ENCODE measurements at places on chromosomes 16 and 17.

DNA sequence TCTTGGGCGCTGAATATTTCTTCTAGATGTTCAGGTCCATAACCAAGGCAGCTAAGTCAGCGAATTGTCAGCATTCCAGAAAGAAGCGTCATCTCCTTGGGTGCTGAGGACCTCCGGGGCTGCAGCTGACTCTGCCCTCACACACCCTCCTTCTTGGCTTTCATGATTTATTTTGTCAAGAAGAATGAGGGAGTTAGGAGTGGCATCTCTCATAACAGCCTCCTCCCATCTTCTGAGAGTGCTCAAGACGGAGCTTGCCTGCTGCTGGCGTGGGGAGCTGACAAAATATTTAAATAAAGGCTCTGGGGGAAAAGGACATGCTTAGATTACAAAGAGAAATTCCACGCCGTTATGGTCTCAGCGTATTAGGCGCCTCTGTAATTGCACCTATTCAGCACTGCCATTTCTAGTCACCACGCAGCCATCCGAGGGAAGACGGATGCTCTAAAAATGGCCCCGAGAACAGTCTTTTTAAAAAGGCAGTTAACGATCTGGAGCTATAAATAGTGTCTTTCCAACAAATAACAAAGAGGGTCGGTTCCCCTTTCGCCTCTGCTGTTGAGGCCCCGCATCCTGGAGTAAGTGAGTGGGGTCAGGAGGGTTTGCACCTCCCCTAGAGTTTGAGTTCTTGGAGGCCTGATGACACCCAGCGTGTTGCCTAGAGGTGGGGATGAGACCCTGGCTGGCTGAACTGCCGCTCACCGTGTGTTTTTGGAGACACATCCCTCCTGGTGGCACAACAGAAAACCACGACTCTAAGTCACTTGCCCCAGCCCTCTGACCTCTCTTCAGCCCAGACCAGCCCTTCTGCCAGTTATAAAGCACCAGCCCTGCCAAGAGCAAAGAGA is 187.0 kb downstream of the CCDC182 start:
- no peak for DNase-seq

GRCh38 chr16:67853670-67854069 is 6.2 kb upstream of the CENPT start:
- DNase-seq: no peak

DNA sequence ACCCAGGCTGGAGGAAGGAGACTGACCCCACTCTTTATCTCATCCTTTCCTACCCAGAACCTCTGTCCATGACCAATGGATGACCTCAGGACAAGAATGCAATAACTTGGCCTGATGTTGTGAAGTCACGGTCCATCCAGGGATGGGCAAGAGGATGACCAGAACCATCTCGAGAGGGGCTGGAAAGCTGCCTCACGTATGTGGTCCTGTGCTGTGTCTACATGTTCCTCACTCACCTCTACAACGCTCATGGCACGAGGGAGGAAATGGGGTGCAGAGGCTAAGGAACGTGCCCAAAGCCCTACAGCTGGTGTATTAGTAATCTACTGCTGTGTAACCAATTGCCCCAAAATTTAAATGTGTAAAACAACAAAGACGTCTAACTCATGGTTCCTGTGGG is 7.3 kb upstream of the KCTD5 start:
- DNase-seq: no peak

GRCh38 chr17:50697663-50698272 is 9.9 kb downstream of the ANKRD40 start:
- no peak for DNase-seq

- peak; percentile 56 for DNase-seq
Measured at GRCh38 chr16:56848955-56849689, 15.9 kb upstream of the SLC12A3 start.

- DNase-seq: no peak
Measured at GRCh38 chr17:31425282-31426040, 34.0 kb downstream of the RAB11FIP4 start.

DNA sequence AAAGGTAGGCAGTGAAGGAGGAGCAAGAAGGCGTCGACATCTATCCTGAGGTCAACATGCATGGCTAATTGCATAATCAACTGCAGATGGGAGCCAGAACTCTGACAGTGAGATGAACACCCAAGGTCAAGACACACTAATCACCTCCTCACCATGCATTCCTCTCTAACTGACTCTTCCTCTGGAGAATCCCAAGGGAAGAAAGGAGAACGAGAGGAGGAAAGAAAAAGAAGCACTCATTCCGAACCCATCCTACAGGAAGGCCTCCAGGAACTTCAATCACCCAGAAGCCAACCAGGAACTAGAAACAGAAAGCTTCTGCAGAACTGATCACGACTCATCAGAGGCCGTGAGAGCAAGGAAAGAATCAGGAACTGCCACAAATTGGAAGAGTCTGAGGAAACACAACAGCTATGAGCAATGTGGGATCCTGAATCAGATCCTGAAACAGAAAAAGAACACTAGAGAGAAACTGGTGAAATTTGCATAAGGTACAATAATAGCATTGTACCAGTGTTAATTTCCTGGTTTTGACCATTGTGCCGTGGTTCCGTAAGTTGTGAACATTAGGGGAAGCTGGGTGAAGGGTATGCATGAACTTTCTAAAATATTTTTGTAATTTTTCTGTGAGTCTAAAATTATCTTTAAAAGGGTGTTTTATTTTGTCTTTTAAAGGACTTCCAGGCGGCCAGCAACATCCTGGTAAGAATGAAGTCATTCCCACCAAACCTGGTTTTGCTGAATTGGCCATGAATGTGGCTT is 10.0 kb upstream of the BEAN1 start:
- peak; percentile 70 for DNase-seq

- peak; percentile 12 for DNase-seq
Measured at GRCh38 chr16:46573008-46573833, 48.0 kb downstream of the SHCBP1 start.

DNA sequence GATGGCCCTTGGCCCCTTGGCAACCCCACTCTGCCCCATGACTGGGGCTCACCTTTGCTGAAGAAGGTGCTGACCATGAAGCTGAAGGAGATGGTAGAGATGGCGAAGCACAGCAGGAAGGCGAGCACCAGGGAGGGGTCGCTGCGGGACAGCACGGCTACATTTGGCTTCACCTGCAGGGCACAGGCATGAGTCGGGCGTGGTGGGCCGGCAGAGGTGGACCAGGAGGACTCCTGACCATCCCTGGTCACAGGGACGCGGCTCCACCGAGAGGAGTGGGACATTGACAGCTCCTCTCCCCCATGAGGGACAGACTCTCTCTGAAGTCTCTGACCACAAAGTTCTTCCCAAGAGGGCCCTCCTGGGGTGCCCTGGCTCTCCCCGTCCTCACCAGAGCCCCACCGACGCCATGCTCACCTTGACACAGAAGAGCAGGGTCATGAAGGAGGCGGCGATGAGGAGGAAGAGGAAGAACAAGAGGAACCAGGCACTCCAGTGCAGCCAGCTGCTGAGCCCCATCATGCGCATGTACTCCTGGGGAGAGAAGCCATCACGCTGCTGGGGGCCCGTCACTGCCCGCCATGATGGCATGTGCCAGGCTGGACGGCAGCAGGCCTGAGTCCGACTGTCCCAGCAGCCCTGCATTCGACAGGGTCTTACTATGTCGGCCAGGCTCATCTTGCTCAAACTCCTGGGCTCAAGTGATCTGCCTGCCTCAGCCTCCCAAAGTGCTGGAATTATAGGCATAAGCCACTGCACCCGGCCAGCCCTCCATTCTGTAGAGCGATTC is 23.1 kb downstream of the ABCA3 start:
- DNase-seq: no peak

- DNase-seq: no peak
Measured at GRCh38 chr17:64491034-64491860, 5.6 kb downstream of the POLG2 start.

- DNase-seq: no peak
Measured at GRCh38 chr16:14672403-14672971, 21.6 kb downstream of the PLA2G10 start.

DNA sequence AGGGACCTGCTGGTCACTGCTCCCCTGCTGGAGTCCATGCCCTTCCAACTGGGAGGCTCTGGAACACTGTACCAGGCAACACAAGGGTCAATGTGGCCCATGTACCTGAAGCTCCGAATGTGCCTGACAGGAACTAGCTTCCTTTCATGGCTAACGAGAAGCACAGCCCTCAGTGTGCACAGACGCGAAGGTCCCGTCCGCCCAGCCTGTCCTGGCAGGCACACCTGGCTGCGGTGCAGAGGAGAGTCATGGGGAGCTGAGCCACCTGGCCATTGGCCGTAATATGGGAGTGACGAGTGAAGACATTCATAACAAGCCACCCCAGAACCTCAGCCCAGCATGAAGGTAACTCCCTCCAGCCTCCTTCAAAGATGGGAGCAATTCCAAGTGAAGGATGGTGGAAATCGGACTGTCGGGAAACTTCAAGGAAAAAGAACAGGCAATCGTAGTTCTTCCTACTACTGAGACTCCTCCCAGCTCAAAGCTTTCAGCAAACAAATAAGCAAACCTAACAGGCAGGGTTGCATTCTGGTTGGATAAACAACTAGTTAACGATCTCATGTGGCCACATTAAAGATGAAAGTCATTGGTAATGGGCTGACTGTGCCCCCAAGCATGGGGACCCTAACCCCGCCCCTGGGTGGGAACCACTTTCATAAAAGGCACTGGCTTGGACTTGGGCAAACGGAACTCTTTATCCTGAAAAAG is 13.2 kb downstream of the TMEM11 start:
- no peak for DNase-seq

DNA sequence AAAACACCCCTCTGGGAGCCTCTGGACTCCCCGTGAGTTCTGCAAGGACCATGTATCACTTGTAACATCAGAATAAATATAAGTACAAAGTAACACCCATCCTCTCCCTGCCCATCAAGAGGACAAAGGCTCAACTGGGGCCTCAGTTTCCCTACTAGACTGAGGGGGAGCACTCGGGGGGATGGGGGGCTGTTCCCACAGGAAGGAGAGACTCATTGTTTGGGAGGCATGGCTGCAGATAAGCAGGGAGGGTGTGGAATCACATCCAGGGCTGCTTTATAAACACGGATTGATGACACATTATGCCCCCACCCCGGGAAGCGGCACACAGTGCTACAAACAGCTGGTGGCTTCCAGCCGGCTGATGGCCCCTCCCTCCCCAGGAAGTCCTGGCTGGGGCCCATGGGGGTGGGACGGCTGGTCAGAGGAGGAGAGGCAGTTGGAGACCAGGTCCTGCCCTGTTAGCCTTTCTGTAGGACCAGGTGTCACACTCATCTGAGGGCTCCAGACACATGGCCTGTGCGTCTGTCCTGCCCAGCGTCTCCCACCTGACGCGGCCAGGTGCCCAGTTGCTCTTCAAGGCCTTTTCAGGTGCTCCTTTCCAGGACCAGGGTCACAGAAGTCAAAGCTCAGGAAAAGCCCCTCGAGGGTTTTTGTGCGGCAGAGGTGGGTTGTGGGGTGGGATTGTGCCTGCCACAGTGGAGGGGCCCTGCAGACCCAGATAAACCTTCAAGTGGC is 1.3 kb upstream of the MPG start:
- DNase-seq: peak; percentile 69

- no peak for DNase-seq
Measured at GRCh38 chr17:45289301-45290268, 27.2 kb downstream of the MAP3K14 start.

DNA sequence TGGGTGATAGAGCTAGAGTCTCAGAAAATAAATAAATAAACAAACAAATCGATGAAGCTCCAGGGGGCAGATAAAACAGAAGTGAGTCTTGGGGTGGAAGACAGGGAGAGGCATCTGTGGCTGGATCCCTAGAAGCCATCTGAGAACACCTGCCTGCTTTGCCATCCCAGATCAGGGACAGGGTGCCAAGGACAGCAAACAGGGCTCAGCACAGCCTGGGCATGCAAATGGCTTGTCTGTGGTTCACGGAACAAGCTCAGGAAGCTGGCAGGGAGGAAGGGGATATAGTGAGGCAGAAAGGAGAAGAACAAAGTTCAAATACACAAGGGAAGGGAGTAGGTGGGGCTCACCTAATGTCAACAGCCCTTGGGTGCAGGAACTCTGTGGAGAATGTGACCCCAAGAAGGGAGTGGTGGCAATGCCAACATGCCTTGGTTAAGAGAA is 27.5 kb downstream of the TRIM25 start:
- no peak for DNase-seq

GRCh38 chr17:50721194-50722010 is 2.0 kb downstream of the LUC7L3 start:
- DNase-seq: no peak

GRCh38 chr16:28193530-28194423 is 18.0 kb downstream of the XPO6 start:
- peak; percentile 92 for DNase-seq

DNA sequence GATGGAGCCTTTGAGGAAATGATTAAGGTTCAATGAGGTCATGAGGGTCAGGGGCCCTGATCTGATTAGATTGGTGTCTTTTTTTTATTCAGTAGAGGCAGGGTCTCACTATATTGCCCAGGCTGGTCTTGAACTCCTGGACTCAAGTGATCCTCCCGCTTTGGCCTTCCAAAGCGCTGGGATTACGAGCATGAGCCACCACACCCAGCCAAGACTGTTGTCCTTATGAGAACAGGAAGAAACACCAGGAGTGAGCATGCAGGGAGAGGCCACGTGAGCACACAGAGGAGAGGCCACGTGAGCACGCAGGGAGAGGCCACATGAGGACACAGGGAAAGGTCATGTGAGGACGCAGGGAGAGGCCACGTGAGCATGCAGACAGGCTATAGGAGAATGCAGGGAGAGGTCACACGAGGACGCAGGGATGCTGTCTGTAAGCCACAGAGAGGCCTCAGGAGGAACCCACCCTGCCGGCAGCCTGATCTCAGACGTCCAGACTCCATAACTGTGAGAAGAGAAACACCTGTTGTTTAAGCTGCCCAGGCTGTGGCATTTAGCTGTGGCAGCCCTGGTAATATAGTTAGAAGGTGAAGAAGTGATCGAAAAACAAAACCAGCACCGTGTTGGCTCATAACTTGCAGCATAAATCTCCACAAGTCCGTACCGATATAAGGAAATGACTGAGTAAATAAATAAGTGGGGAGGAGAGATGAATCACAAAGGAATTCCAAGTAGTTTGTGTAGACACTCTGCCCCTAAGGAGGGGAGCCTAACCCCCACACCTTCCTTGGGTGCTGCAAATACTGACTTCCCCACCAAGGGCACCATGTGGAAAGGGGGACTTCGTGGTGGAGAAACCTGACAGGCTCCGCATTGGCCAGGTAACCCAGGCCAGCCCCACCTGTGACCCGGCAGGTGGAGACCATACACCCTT is 14.6 kb upstream of the CSNK1D start:
- DNase-seq: no peak

DNA sequence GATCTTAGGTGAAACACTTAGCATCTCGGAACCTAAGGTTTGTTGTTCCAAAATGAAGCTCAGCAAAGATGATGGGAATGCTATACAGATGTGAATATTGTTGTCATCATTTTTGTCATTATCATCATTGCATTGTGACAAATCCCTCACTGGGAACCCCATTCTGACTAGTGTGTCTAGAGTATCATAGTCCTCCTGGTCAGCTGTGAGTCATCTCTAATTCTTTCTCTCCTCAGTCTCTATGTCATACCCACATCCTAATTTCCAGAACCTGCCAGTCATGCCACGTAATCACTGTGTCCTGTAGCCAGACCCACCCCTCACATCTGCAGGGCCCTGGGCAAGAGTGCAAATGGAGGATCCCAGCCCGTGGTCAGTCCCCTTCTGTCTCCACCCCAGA is 60.5 kb upstream of the CLEC3A start:
- DNase-seq: peak; percentile 24
